ENCODE measurements at places on chromosomes 2 and 18. TPM values are rescaled to one million over a fixed set of nuclear protein-coding genes. Genes with fewer than 3 reads are reported as not detected.

C2orf80 gene
- not detected for total RNA-seq

DYSF gene
- 7.2 TPM for total RNA-seq

LHCGR gene
- total RNA-seq = not detected

DPYSL5 gene
- not detected for total RNA-seq

THSD7B gene
- 0.07 TPM for total RNA-seq

KCNJ13 gene
- total RNA-seq = not detected

C18orf32 gene
- 34.6 TPM for total RNA-seq

NIFK gene
- total RNA-seq = 108 TPM

ST8SIA5 gene
- not detected for total RNA-seq

LRRTM4 gene
- not detected for total RNA-seq

LANCL1 gene
- total RNA-seq = 34.3 TPM

GNAL gene
- total RNA-seq = 4.5 TPM

MEP1B gene
- total RNA-seq = not detected

HOXD13 gene
- total RNA-seq = not detected

SLC14A1 gene
- total RNA-seq = not detected

BBS5 gene
- 3.5 TPM for total RNA-seq

TMEM37 gene
- not detected for total RNA-seq

SLC9A2 gene
- total RNA-seq = 0.07 TPM

OR6B2 gene
- total RNA-seq = not detected

POTEC gene
- not detected for total RNA-seq

CELF4 gene
- not detected for total RNA-seq

ATP6V1C2 gene
- 0.09 TPM for total RNA-seq

CXCR1 gene
- total RNA-seq = not detected

TNS1 gene
- total RNA-seq = 4.3 TPM

FABP1 gene
- not detected for total RNA-seq

DES gene
- not detected for total RNA-seq

ATAD2B gene
- total RNA-seq = 5.6 TPM

CYP1B1 gene
- 56.9 TPM for total RNA-seq

BMP10 gene
- total RNA-seq = not detected

C2orf72 gene
- not detected for total RNA-seq

ABCG5 gene
- total RNA-seq = not detected

TGFA gene
- total RNA-seq = 97.0 TPM

COBLL1 gene
- 14.6 TPM for total RNA-seq

TCF4 gene
- 19.5 TPM for total RNA-seq

RAMP1 gene
- total RNA-seq = 3.3 TPM

FAP gene
- 3.2 TPM for total RNA-seq

NEB gene
- 0.07 TPM for total RNA-seq

HDAC4 gene
- 19.3 TPM for total RNA-seq

RAB27B gene
- 14.2 TPM for total RNA-seq

GPR35 gene
- 0.28 TPM for total RNA-seq

SERPINB3 gene
- 212 TPM for total RNA-seq
